Suprapubic skin (tissue), 4 donors: ENCODE measurements at places on chromosomes 4 and X. TPM values are rescaled to one million over a fixed set of nuclear protein-coding genes. Genes with fewer than 3 reads are reported as not detected.

DNA sequence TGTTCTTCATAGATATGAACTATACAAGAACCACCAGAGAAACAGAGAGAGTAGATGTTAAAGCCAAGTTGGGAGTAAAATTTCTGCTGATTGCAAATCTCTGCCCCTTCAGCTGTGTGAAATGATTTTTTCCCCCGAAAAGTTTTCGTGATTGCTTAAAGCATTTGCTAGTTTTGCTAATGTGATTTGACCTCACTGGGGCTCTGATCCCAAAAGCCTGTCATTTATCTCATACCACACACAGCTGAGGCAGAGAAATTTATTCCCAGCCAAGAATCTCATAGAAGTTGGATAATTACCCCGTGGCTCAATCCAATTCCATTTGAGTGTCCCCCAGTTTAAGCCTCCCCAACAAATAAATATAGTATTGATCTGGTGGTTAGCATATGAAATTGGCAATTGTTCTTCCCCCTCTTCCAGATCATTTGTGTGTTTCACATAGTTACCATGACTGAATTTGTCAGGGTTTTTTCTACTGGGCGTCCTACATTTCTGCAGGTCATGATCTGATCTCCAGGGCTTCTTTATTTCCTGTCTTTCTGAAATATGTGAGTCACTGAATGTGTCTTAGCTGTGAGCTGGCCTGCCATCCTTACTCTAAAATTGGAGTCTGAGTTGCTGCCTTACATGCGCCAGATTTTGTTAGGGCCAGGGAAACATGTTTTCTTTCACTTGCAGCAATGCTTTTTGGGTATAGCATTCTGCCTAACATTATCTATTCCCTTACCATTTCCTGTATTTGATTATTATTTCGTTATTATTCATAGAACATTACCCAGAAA is 167.5 kb upstream of the FRMPD4 start:
- no peak for DNase-seq

DNA sequence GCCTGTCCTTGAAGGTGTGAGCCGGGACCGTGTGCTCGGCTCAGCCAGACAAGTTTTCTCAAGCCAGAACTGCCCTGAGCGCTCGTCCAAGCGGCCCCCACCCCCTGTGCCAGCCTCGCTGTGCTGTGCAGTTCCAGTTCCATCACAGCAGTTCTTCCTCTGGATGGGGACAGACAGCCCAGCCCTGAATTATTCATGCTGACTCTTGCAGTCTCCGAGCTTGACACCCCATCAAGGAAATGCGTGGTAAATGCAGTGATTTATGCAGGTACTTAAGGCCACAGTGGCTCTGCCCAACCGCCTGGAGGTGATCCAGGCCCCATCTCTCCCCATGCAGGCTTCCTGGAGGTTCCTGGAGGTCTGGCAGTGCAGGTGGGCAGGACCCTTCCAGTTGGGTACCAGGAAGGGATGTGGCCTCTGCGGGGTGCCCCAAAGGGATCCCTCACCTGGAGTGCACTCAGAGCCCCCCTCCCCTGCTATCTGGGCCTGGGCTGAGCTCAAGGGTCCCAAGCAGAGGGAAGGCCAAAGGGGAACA is 44.8 kb upstream of the HMX1 start:
- DNase-seq = peak; percentile 69

DNA sequence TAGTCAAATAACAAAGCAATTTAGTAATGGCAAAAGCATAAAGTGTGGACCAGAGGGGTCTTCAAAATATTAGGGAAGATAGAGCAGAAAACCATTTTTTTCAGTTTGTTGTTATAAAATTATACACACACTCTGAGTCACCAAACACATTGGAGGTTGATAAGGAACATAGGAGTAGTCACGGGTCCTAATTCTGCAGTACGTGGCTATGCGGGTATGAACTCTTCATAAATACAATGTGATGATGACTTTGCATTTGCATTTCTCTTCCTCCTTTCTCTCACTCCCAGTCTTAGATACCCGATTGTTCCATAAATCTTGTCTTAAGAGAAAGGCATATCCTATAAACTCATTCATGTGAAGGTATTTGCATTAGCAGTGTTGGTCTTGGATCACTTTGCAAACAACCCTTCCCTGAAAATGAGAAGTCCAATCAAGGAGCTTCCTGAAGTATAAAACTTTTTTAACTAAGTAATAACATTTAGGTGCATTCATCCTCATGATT is 223.6 kb downstream of the PALLD start:
- DNase-seq = no peak

- no peak for DNase-seq
Observed at GRCh38 chrX:72245461-72246089, 6.7 kb upstream of the ERCC6L start.

GRCh38 chrX:68697036-68697435 is 49.6 kb downstream of the STARD8 start:
- no peak for DNase-seq

DNA sequence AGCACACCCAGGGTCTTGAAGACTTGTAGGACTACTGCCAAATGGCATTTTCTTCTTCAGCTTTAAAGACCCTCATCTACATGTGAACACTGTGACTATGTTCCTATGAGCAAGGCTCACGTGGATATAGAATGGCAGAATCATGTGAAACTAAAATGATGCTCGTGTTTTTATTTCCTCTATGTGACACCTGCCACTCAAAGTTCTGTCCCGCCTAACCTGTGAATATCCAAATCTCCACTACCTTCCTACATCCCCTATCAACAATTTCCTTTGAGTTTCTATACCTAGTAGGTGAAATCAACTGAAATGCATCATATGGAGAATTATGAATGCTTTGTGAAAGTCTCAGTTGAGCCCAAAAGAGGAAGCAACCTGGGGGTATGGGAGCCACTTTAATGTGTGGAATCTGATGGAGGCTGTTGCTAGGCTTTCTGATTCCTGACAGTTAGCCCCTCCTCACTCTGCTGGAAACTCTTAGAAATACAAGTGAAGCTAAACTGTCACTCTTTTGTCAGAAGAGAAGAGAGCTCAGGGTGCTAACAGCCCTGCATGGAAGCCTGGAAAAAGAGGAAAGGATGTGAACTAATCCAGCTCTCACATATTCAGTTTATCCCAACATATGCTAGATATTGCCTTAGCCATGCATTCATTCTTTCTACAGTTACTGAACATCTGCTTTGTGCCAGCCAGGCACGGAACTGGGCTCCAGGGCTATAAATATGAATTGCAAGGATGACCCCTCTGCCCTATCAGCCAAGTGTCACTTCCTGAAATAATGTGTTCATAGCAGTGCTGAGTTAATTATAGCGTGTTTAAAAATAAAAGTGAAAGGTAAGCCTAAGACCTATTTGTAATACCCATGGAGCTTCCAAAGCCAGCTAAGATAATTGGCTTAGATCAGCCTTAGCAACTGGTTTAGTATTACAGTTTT is 11.0 kb downstream of the LHFPL1 start:
- DNase-seq = no peak

DNA sequence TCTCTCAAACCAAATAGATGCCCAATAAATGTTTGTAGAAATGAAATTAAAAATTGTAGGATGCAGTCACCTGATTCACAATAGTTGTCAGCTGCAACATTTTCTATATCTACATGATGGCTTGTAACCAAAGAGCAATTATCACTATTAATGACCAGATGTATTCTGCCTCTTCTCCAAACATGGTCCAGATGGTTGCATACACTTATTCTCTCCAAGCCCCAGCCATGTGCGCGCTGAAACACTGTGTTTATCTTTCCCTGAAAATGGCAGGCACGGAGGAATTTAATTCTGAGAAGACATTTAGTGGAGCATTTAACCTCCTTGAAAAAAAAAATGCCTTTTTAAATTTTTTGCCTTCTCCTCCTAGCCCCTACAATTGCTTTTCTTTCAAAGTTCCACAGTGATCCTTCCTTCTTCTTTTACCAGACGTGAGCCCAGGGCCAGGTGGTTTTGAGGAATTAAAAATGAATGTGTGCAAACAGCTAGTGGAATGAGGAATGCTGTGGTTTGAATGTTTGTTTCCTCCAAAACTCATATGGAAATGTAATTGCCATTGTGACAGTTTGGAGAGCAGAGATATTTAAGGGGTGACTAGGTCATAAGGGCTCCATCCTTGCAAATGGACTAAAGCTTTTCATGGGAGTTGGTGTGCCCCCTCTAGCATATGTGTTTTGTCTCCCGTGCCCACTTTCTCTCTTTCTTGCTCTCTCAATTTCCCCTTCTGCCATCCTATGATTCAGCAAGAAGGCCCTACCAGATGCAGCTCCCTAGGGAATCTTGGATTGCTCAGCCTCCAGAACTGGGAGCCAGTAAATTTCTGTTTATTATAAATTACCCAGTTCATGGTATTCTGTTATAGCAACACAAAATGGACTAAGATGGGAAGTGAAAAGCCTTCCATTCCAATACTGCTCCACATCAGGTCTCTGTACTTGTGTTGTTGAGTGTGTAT is 136.0 kb downstream of the GABRB1 start:
- DNase-seq = no peak

DNA sequence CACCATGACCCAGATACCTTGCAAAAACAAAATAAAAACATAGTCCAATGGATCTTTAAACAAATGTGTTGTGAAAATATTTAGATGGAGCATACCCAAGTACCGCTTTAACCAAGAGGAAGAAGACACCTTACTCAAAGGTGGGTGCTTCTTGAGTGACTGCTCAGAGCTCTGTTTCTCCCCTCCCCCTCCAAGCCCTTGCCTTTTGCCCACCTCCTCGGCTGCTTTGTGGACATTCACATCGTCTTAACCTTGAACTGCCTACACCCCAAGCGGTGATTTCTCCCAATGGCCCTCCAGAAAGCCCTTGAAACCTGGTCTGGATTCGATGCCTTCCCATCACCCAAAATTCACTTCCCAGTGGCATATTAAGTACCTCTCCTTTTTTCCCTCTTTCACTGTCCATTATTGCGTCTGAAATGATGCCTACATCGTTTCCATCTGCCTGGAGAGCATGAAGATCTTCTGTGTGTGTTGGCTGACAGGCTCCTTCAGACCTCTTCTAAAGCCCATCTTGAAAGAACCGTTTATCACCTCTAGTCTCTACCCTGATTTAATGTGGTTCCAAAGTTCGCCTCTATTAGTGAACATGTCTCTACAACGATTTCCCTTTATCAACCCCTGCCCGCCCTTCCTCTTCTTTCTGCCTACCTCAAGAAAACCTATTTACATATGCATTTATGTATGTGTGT is 968 bp downstream of the GPRIN3 start:
- no peak for DNase-seq

- no peak for DNase-seq
Observed at GRCh38 chr4:3239998-3240920, 8.7 kb upstream of the MSANTD1 start.

DNA sequence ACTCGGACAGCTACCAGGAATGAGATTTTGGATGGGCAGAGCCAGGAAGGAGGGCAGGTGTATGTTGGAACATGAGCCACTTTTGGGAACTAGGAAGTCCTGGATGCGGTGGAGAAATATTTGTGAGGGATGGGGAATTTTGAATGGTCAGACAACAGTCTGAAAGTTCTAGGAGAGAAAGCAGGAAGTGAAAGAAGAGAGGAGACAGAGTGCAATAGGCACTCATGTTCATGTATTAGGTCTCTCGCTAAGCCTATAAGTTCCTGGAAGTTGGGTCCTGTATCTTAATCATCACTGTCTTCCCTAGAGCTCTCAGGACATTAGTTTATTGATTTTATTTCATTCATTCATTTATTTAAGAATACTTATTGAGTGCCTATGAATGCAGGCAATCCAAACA is 65.7 kb upstream of the CITED1 start:
- DNase-seq = no peak

DNA sequence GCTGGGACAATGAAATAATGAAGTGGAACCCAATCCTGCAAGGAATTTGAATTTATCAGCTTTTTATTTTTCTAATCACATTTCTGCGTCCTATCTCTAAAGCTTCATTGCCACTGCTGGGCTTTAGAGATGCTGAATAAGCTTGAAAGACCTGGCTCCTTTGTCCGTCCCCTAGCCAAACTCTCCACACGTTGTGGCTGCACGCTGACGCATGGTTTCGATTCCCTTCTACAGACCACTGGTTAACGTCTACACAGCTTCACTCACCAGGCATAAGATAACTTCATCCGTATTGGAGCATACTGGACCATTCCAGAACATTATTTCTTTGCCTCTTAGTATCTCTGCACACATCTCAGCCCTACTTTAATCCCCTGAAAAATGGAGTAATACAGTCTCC is 31.2 kb downstream of the SPANXN3 start:
- DNase-seq = no peak

GRCh38 chrX:125150231-125150630 is 169.4 kb upstream of the TEX13C start:
- no peak for DNase-seq

DNA sequence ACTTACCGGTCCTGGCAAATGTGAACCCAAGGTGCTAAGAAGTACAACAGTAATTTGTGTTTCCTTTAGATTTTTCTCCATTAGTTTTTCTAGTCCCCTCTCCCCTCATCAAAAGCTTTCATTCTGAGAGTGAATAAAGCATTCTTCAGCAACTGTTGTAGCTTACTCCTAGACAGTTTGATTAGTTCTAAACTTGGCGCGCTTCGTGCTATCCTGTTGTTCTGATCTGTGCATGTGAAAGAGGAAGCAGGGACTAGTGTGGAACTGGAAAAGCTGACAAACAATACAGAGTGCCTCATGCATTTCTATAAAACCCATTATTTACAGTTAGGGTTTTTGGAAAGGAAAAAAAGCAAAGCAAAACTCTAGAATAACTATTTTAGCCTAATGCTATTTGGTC is 556.9 kb upstream of the SLIT2 start:
- no peak for DNase-seq

GRCh38 chr4:27986476-27986875 is 1125.8 kb downstream of the STIM2 start:
- DNase-seq = no peak

DNA sequence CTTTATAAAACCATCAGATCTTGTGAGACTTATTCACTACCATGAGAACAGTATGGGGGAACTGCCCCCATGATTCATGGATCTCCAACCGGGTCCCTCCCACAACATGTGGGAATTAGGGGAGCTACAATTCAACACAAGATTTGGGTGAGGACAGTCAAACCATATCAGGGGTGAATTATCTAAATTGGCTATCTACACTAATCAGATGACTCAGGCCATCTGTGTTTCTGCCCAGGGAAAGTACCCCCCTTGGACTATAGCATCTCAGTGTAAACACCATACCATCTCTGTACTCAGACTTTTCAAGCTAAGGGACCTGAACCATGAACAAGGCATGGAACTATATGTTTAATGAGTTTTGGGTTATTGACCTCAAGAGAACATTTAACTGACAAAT is 76.8 kb downstream of the LNX1 start:
- no peak for DNase-seq

DNA sequence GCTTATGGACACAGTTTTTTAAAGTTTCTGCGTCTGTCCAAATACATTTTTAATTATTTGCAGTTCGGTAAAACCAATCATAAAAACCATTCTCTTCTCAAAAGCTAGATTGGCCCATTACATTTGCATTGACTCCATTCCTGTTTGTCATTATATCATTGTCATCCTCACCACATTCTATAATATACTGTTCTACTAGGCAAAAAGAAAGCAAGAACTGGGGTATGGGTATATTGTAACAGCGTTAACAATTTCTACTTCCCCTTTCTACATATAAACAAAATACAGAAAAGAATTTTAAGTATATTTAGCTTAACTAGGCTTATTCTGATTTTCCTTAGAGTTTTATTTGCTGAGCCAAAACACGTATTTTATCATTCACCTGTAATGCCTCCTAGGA is 91.8 kb downstream of the RAP1GDS1 start:
- no peak for DNase-seq

GRCh38 chr4:26035921-26036320 is 121.9 kb downstream of the SMIM20 start:
- DNase-seq = no peak

The GPRIN3 gene
- total RNA-seq = 1.2 TPM

The RPA4 gene
- total RNA-seq = 1.4 TPM

The PNMA3 gene
- total RNA-seq = 0.26 TPM

The KIT gene
- total RNA-seq = 59.4 TPM

The PNCK gene
- total RNA-seq = 1.2 TPM

The NSD2 gene
- 27.1 TPM for total RNA-seq
